ENCODE measurements at places on chromosomes 5 and 9.

GRCh38 chr5:138338411-138339090 lies 485 bp downstream of the FAM53C start:
- DNase-seq = peak; percentile 15

DNA sequence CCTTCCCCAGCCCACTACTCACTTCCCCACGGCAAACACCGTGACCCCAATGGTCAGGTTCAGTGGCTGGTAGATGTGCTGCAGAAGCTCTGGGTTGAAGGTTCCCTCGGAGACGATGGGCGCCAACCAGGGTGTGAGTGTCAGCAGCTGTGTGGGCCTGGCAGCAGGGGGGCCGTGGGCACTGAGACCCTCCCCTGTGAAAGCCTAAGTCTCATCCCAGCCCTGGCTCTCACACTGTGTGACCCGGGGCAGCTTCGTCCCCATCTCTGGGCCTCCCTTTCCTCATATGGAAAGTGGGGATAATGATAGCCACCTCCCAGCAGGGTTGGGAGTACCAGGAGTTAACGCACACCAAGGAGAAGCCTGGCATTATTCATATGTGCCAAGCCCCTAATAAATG lies 8.6 kb downstream of the GBGT1 start:
- no peak for DNase-seq

GRCh38 chr5:109655841-109656240 lies 33.9 kb upstream of the MAN2A1 start:
- DNase-seq = no peak

GRCh38 chr5:176527246-176528222 lies 9.7 kb downstream of the RNF44 start:
- no peak for DNase-seq

GRCh38 chr9:130446101-130446861 lies 1.5 kb downstream of the ASS1 start:
- peak; percentile 46 for DNase-seq

DNA sequence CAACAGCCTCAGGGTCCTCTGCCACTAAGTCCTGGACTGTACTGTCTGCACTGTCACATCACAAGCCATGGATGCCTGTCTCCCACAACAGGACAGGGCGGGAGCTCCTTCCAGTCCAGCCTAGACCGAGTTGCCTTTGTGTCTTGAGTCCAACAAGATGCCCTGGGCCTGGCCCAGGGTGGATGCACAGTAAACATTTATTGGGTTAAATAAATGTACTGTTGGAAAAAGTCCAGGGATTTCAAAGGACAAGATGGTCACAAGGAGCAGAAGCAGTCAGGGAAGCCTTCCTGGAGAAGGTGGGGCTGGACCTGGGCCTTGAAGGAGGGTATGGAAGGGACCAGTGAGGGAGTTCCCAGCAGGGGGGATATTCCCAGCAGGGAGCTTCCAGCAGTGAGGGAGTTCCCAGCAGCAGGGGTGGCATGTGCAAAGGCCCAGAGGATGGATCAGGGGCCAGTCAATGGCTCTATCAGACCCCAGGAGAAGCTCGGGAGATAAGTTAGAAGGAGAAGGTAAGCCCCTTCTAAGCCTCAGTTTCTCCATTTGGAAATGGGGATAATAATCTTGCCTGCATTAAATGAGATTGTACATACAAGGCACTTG lies 72.7 kb upstream of the NEURL1B start:
- DNase-seq = no peak

DNA sequence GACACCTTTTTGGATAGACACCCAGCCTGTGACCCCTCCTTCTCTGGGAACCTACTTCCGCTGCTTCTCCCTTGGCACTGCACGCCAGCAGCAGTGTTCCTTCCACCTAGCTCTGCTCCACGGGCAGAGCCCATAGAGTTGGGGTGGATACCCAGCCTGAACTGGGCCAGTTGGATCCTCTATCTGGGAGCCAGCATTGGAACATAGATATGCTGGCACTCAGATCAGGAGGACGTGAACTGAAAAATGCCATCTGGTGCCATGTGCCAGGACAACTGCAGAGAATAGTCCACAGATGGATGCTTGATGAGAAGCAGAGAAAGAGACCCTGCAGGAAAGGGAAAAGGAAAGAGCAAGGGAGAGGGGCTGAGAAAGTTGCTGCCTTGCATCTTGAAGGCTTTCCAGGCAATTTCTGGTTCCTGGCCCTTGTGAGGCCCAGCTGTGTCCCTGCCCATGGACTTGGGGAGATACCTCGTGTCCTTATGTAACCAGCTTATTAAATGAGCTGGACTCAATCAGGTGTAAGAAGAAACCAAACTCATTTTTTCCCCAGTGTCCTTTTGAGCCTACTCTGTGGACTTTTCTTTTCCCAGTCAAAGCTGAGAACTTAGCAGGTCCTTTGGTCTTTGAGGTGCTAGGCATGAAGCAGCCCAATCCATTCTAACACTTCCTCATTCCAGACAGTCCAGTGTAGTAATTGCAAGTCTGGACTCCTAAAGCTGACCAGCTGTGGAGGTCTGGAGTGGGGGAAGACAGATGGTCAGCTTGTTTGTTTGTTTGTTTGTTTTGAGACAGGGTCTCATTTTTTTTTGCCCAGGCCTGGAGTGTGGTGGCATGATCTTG lies 39.1 kb downstream of the ANGPTL2 start:
- no peak for DNase-seq
